ENCODE measurements at places on chromosomes 7 and 10.
A peak's percentile ranks its signal among the peaks of the same experiment; 100 is the strongest.

DNA sequence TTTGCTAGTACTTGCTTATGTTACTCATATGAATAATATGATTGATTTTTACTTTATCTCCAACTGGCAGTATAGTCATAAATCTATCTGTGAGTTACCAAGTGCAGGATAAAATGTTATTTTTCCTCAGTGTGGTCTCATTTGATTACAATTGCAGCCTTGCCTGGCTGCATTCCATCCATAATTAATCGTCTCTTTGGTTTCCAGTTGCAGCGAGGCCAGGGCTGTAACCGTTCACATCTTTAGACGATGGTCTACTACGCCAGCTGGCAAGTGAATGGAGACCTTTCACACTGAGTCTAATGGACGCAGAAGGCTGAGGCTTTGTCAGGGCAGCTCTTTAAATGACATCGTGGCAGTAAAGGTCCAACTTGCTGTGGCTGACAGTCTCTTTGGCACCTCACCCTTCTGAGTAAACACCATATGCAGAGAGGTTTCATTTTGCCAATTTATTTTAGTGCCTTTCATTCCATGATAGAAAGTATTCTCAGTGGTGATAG is 84.0 kb downstream of the ARL4A start:
- no peaks in the 10 kb centered on the region for H3K27me3 ChIP-seq
- H3K36me3 ChIP-seq: no peaks in the 10 kb centered on the region
- H3K4me1 ChIP-seq: peaks cover 25% of the 10 kb centered on the region
- no peak for DNase-seq
- H3K4me3 ChIP-seq: peak overlapping the region; percentile 15

DNA sequence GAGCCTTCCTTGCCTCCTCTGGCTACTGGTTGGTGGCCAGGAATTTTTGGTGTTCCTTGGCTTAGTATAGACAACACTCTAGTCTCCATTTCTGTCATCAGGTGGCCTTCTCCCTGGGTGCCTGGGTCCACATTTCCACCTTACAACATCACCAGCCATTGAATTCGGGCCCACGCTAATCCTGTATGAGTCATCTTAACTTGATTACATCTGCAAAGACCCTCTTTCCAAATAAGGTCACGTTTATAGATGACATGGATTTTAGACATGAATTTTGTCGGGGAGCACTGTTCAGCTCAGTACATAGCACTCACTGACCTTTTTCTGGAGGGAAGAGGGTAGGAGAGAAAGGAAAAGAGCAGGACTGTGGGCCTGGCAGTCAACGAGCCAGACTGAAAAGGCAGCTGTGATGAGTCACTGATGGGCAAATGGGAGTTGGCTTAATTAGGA is 39.4 kb downstream of the MMRN2 start:
- no peak for DNase-seq
- no peak overlapping the region for H3K4me3 ChIP-seq
- H3K27ac ChIP-seq: no peak overlapping the region
- no peaks in the 10 kb centered on the region for H3K4me1 ChIP-seq

- H3K27ac ChIP-seq: no peak overlapping the region
- H3K36me3 ChIP-seq: no peaks in the 10 kb centered on the region
- H3K4me1 ChIP-seq: no peaks in the 10 kb centered on the region
- H3K4me3 ChIP-seq: no peak overlapping the region
These were observed 259.1 kb downstream of the PTPRN2 start for GRCh38 chr7:158328376-158329013.

DNA sequence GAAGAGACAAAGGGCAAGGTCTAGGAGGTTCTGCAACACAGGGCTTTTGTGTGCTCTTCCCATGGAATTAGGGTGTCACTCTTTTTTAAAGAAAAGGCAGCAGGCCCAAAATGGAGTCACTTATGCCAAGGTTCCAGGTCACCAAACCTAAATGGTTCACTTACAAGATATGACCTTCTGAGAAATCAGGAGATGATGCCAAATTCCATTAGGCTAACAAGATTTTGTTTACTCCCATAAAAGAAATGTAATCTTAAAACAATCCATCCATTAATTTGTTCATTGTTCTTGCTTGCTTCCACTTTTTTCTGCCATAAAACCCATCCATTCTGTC is 158.1 kb downstream of the SNX13 start:
- H3K36me3 ChIP-seq: no peaks in the 10 kb centered on the region
- no peaks in the 10 kb centered on the region for H3K27me3 ChIP-seq
- DNase-seq: no peak
- H3K4me3 ChIP-seq: no peak overlapping the region
- no peak overlapping the region for H3K27ac ChIP-seq
- H3K4me1 ChIP-seq: peaks cover 12% of the 10 kb centered on the region

- H3K27ac ChIP-seq: no peak overlapping the region
- H3K36me3 ChIP-seq: no peaks in the 10 kb centered on the region
- no peaks in the 10 kb centered on the region for H3K27me3 ChIP-seq
- peaks cover 5% of the 10 kb centered on the region for H3K4me1 ChIP-seq
- H3K4me3 ChIP-seq: no peak overlapping the region
- no peak for DNase-seq
These were observed 17.8 kb downstream of the MET start for GRCh38 chr7:116689790-116690259.

DNA sequence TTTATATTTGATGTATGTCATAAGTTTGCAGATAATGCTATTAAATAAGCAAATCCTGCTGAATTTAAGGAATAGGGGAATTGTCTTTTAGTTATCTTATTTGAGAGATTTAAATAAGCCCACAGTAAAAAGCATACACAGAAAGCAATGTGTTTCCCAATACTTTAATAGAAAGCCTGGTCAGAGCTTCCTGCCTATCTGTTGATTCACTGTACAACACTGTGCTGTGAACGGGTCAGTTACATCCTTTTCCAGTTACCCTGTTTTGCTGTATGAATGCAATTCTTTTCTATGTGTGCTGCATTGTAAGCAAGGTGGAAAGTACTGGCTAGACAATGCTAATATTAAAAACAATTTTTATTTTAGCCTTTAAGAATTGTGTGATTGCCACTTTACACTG is 81.2 kb downstream of the ANKRD7 start:
- H3K4me1 ChIP-seq: no peaks in the 10 kb centered on the region
- H3K27ac ChIP-seq: no peak overlapping the region
- H3K36me3 ChIP-seq: no peaks in the 10 kb centered on the region

DNA sequence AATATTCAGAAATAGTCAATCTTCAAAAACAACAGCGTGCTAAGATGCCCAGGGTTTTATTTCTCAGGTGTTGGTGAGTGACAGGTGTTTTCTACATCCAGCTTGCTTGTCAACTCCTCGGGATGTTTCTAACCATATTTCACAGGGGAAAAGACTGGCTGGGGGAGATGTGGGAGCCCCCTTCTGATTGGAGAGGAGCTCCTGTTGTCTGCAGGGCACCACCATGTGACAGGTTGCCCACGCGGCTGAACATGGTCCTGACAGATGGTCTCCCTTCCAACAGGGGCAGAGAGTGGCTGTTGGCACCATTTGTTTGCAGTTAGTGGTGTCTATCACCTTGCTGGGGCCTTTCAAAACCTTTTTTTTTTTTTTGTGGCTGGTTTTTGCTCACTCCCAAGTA is 16.5 kb upstream of the GPR26 start:
- H3K27ac ChIP-seq: no peak overlapping the region
- no peaks in the 10 kb centered on the region for H3K27me3 ChIP-seq
- H3K36me3 ChIP-seq: no peaks in the 10 kb centered on the region
- DNase-seq: peak; percentile 70

DNA sequence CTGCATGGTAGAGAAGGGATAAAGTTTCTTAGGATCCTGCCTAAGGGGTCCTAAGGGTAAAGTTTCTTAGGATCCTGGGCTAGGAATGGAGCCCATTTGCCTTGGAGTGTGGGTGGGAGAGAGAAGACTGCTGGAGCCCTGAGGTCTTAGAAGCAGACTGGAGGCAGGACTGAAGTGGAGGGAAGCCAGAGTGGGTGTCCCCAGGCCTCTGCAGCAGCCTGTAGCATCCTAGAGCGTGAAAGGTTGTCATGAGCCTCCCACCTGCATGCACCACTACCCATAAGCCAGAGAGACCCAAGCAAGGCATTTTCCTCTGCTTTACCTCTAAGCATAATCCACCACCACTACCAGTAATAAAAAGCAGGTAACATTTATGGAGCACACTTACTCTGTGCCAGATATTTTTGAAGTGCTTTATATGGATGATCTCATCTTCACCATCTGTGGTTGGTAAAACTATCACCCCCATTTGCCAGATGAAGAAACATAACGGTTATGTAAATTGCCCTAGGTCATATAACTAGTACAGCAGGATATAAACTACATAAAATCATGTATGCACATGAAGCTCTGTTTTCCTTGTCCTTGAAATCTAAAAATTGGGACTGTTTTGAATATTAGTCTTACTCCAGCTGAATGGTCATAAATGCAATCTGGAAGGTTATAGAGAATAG is 103.5 kb upstream of the CCDC6 start:
- no peaks in the 10 kb centered on the region for H3K27me3 ChIP-seq
- H3K36me3 ChIP-seq: no peaks in the 10 kb centered on the region
- DNase-seq: no peak

DNA sequence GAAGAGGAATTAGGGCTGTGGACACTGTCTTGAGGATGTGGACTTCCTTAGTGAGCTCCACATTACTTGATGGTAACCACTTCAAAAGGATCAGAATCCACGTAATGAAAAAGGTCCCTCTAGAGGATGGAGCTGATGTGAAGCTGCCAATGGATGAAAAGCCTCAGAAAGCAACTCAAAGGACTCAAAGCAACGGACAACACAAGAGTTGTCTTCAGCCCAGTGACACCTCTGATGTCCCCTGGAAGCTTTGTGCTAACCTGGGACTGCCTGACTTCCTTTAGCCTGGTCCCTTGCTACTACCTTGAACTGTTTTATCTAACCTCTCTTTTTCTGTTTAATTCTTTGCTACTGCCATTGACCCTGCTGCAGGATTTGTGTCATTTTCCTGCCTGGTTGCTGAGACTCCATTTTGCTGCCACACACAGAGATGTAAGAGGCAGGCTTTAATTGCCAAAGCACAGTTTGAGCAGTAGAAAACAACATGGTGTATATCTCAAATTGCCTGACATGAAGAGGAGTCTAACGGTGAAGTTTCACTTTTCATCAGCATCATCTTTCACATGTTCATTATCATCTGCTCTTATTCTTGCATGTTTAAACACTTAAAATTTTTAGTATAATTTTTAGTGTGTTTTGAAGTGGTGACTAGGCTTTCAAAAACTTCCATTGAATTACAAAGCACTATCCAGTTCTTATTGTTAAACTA is 11.1 kb upstream of the SGCE start:
- H3K36me3 ChIP-seq: no peaks in the 10 kb centered on the region
- no peak overlapping the region for H3K27ac ChIP-seq
- no peak for DNase-seq

- H3K36me3 ChIP-seq: no peaks in the 10 kb centered on the region
- no peak for DNase-seq
- peaks cover 28% of the 10 kb centered on the region for H3K4me1 ChIP-seq
- H3K27ac ChIP-seq: peak overlapping the region; percentile 25
- H3K4me3 ChIP-seq: no peak overlapping the region
- H3K27me3 ChIP-seq: no peaks in the 10 kb centered on the region
These were observed 248.1 kb downstream of the AHR start for GRCh38 chr7:17546592-17546991.

DNA sequence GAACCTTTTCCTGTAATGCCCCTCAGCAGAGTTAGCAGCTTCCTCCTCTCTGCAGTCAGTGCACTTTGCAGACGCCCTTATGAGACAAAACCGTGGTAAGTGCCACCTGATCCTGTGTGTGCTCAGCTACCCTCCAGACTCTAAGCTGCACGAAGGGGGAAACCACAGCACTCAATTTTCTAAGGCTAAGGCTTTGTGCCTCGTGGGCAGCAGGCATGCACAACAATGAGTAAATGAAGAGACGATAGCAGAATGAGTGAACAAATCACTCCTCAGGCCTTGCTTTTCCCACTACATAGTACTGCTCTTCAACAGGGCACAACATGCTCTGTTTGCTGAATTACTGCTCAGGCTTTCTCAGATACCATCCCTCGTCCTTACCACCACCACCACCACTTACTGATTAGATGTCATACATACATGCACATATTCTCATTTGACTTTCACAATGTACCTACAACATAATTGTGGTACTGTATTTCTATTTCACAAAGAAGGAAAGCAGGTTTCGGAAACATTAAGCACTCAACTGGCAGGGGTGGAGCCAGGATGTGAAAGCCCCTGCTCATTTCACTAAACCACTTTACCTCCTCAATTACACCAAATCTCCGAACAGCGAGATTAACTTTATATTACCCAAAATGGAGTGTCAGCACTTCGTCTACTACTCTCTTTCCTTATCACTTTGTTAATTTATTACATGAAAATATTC is 85.4 kb downstream of the ICA1 start:
- no peaks in the 10 kb centered on the region for H3K4me1 ChIP-seq
- H3K27ac ChIP-seq: no peak overlapping the region
- H3K27me3 ChIP-seq: no peaks in the 10 kb centered on the region
- H3K4me3 ChIP-seq: no peak overlapping the region
- DNase-seq: no peak

DNA sequence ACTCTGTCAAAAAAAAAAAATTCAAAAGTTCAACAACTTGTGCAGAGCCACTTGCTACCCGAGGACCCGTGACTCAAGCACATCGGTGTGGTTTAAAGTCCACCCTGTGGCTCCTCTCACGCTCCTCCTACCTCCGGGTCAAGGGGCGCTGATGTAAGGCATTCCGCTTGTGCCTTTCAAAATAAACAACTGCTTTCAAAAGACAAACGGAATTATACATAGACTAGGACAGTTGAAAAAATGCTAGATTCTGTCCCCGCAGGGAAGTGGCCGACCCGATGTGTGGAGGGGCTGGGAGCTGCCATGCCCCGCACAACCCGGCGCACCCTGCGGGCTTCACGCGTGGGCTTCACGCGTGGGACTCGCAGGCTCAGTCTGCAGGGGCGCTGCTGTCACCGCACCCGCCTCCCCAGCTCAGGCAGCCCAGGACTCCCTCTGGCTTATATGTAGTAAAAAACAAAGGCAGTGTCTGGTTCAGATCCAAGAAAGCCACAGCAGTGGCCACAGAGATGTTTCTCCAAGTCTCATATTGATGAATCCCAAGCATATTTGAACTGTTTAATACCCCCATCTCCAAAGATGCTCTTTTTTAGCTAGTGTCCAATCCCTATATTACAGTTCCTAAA is 239.7 kb upstream of the INHBA start:
- peak overlapping the region; percentile 18 for H3K27ac ChIP-seq
- no peak for DNase-seq
- no peaks in the 10 kb centered on the region for H3K36me3 ChIP-seq
- peak overlapping the region; percentile 25 for H3K4me3 ChIP-seq

DNA sequence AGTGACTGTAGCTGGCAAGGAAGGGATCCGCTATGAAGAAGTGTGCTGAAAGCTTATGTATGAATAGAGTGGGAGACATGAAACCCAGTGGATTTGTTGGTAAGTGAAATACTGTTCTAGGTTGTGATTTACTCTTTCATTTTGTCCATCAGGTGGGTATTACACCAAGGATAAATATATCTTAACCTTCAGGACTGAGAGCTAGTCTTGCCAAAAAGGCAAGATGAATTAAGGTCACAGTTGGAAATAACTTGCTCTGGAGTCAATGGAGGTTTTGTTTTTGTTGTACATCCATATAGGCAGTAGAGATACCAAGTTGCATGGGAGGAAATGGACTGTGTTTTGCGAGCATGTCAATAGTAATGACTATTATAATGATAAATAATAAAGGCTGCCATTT is 190.6 kb downstream of the TMEM178B start:
- H3K27me3 ChIP-seq: no peaks in the 10 kb centered on the region
- H3K36me3 ChIP-seq: no peaks in the 10 kb centered on the region
- no peak overlapping the region for H3K4me3 ChIP-seq
- no peaks in the 10 kb centered on the region for H3K4me1 ChIP-seq
- H3K27ac ChIP-seq: no peak overlapping the region

Data from vagina (tissue), 2 donors.